ENCODE measurements at places on chromosomes 3 and 15. TPM values are rescaled to one million over a fixed set of nuclear protein-coding genes. Genes with fewer than 3 reads are reported as not detected.
A peak's percentile ranks its signal among the peaks of the same experiment; 100 is the strongest.

SI gene
- not detected for total RNA-seq

KLHL6 gene
- 3.1 TPM for total RNA-seq

DNA sequence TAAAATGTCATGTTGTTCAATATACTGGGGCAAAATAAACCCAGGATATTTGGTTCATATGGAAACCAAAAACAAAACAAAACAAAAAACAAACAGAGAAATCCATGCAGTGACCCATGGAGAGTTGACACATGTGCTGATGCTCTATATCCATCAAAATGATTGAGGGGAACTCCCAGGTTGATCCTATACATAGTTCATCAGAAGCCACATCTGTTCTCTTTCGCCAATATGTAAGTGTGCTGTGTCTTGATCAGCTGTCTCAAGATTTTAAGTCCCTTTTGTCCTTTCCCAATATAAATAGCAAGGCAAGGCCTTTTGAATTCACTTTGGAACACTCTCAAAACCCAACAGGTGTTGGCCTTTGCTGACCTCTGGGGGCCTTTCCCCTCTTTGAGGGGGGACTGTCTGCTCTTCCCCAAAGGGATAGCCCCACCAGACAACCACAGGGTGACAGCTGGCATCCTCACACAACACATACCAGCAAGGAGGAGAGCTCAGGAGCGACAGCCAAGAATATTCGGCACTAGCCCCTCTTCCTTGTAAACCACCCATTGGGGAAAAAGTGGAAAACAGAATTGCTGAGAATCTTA lies 209.4 kb upstream of the CD96 start:
- no peak overlapping the region for H3K4me3 ChIP-seq
- no peak overlapping the region for H3K27ac ChIP-seq
- no peak for DNase-seq

DNA sequence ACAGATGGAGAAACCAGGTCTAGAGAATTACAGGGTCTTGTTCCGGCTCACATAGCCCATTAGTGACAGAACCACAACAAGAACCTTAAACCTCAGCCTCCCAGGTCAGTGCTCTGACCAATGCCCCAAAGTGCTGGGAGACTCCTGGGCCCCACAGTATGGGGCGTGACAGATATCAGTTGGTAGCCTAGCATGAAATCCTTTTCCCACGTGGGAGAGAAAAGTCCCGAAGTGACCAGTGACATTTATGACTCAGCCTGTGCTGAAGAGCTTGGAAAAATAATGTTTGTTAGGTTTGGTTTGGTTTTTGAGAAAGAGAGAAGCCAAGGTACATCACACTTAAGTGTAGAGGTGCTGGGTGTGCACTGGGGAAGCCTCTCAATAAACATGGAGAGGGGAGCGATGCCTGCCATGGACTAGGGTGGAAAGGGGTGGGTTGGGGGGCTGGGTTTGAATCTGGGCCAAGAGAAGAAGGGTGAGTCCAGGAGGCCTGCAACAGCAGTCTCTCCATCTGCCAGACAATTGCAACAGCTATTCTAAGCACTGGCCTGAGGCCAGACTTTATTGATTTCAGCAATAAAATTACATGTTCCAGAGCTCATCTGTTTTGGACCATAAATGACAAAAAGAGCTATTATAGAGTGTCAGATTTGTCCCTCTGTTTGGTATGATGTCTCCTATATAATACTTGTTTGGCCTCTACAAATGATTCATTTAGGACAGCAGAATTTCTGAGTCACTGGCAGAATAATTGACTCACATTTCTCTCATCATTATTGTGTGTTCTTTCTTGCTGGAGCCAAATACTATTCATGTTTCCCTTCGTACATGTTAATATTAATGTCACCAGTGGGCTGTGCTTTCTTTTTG lies 43.4 kb downstream of the C2CD4A start:
- peaks cover 22% of the 10 kb centered on the region for H3K4me1 ChIP-seq
- no peak for DNase-seq
- H3K27ac ChIP-seq: no peak overlapping the region
- no peak overlapping the region for H3K4me3 ChIP-seq
- no peaks in the 10 kb centered on the region for H3K27me3 ChIP-seq
- no peaks in the 10 kb centered on the region for H3K36me3 ChIP-seq

- no peak overlapping the region for H3K27ac ChIP-seq
- no peaks in the 10 kb centered on the region for H3K27me3 ChIP-seq
- no peaks in the 10 kb centered on the region for H3K36me3 ChIP-seq
- DNase-seq: no peak
Measured at GRCh38 chr15:73305331-73306211, 63.2 kb downstream of the HCN4 start.

DNA sequence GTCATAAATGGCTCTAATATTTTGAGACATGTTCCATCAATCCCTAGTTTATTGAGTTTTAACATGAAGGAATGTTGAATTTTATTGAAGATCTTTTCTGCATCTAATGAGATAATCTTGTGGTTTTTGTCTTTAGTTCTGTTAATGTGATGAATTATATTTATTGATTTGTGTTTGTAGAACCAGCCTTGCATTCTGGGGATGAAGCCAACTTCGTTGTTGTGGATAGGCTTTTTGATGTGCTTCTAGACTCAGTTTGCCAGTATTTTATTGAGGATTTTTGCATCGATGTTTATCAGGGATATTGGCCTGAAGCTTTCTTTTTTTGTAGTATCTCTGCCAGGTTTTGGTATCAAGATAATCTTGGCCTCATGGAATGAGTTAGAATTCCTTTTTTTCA lies 72.0 kb upstream of the CD96 start:
- H3K36me3 ChIP-seq: no peaks in the 10 kb centered on the region
- no peaks in the 10 kb centered on the region for H3K27me3 ChIP-seq
- H3K4me1 ChIP-seq: no peaks in the 10 kb centered on the region
- H3K27ac ChIP-seq: no peak overlapping the region
- H3K4me3 ChIP-seq: no peak overlapping the region

DNA sequence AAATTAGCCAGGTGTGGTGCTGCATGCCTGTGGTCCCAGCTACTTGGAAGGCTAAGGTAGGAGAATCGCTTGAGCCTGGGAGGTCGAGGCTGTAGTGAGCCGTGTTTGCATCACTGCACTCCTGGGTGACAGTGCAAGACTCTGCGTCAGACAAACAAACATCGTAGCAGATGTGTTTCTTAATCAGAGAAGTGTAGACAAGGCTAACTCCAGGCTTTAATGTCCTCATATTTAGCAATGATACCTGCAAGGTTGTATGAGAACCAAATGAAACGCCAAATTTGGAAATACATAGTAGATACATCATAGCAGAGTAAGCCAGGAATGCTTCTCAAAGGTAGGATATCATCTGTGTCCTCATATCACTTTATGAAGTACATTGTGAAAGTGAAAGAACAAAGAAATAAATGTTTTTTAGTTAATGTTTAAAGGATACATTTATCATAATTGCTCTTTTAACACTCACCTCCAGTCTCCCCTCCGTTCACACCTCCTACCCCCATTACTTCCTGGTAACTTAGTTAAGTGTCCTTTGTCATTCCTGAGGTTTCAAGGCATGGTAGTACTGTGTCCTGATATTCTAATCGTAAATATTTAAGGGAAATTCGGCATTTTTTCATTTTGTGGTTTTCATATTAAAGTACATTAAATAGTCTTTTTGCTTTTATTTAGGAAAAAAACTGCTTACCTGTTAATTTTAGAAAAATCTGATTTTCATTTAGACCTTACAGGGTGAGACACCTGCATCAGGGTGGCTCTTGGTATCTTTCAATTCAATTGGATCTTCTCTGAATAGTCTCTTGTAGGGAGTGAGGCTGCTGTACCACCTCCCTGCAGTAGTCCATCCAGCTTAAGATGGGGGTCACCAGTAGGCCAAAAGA lies 96.1 kb downstream of the OPA1 start:
- no peaks in the 10 kb centered on the region for H3K4me1 ChIP-seq
- H3K27ac ChIP-seq: no peak overlapping the region
- peaks cover 29% of the 10 kb centered on the region for H3K36me3 ChIP-seq
- no peak overlapping the region for H3K4me3 ChIP-seq
- DNase-seq: no peak

GRCh38 chr15:93165734-93166470 lies 76.9 kb upstream of the RGMA start:
- H3K27me3 ChIP-seq: no peaks in the 10 kb centered on the region
- no peak overlapping the region for H3K27ac ChIP-seq
- H3K4me1 ChIP-seq: no peaks in the 10 kb centered on the region
- H3K4me3 ChIP-seq: no peak overlapping the region
- no peaks in the 10 kb centered on the region for H3K36me3 ChIP-seq

- peak; percentile 15 for DNase-seq
- no peak overlapping the region for H3K27ac ChIP-seq
- H3K4me1 ChIP-seq: no peaks in the 10 kb centered on the region
- no peaks in the 10 kb centered on the region for H3K27me3 ChIP-seq
- no peaks in the 10 kb centered on the region for H3K36me3 ChIP-seq
Measured at GRCh38 chr3:34212656-34213055, 414.2 kb downstream of the PDCD6IP start.

DNA sequence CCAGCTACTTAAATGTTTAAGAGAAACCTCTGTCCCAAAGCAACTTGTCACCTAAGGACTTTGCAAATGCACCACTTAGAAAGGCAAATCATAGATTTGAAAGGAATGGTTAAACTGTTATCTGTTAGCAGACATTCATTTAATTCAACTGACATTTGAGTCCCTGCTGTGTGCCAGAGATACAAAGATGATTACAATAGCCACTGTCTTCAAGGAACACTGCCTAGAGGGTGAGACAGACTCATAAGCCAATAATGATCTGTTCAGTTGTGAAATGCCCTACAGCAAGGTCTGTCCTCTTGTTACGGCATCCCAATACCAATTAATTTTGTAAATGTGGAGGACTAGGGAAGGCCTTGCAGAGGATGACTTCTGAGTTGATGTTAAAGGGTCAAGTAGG lies 113.1 kb downstream of the ATG7 start:
- DNase-seq: no peak
- H3K27me3 ChIP-seq: no peaks in the 10 kb centered on the region
- no peak overlapping the region for H3K27ac ChIP-seq
- no peaks in the 10 kb centered on the region for H3K4me1 ChIP-seq
- H3K4me3 ChIP-seq: no peak overlapping the region

DNA sequence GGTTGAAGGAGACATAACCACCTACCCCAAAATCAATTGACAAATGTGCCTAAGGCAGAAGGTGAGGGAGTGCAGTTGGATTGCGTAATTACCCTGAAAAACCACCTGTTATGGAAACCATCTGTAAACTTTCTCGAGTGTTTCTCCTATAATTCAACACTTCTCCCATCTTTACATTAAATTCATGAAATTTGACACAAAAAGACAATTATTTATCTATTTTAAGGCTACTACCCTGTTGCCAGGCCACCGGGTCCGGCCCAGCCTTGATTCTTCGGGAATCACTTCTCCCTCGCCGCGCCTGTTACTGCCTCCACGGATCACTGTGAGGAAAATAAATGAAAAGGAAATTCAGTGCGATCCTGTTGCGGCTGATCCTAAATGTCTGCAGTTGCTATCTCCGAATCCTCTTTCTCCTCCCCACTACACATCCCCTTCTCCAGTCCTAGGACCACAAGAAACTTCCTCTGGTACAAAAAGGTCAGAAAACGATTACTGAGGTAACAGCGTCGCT lies 646 bp downstream of the IQCB1 start:
- peaks cover 21% of the 10 kb centered on the region for H3K36me3 ChIP-seq
- peaks cover 17% of the 10 kb centered on the region for H3K4me1 ChIP-seq

GRCh38 chr3:100531093-100531492 lies 38.7 kb downstream of the TMEM45A start:
- peaks cover 9% of the 10 kb centered on the region for H3K4me1 ChIP-seq
- DNase-seq: no peak

DNA sequence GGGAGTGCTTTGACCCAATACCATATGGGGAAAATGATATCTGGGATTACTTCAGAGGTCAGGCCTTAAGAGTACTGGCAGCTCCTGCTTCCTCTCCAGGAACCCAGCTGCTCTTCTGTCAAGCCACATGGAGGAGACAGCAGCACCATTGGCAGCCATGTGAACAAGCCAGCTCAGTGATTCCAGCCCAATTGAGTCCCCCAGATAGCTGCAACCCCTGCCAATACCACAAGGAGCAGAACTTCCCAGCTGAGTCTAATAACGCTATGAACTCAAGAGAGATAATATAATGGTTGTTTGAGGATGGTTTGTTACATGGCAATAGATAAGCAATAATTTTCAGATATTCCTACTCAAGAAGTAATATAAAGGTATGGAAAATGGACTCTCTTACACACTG lies 126.8 kb upstream of the CPNE4 start:
- DNase-seq: no peak
- no peak overlapping the region for H3K4me3 ChIP-seq
- H3K27me3 ChIP-seq: no peaks in the 10 kb centered on the region
- H3K27ac ChIP-seq: no peak overlapping the region

DNA sequence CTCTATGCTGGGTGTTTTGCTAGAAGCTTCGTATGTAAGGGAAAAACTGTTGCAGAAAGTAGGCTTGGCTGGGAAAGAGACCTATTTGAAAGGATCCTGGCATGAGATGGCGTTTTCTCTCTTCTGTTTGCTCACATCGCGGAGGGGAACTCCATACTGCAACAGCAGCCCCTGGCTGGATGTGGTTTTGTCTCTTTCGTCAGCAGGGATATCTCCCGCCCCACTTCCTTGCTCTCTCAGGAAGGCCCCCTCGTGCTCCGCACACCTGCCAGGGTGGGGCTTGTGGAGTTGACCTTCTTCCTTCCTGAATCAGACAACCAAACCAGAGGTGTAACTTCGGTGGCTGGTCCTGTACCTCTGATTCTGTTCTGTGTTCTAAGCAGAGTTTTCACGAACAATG lies 26.4 kb upstream of the MYZAP start:
- no peak overlapping the region for H3K27ac ChIP-seq

DNA sequence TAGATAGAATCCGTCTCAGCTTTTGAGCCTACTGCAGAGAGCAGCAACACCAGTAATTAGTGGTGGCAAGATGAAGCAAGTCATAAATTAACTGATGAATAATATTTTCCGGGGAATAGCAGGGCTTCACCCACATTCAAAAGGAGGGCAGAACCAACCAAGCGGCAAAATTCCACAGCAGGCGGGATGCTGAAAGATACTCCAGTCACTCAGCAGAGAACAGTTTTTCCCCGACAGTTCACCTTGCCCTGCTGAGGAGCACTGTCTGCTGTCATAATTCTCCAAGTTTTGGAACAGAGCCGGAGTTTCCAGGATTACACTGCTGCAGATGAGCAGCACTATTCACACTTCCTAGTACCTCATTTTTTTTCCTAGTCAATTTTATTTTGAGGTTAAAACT lies 274.7 kb downstream of the CD47 start:
- H3K27me3 ChIP-seq: peaks cover 3% of the 10 kb centered on the region
- H3K4me3 ChIP-seq: no peak overlapping the region
- no peak for DNase-seq
- no peak overlapping the region for H3K27ac ChIP-seq
- H3K4me1 ChIP-seq: no peaks in the 10 kb centered on the region

- no peak for DNase-seq
- H3K36me3 ChIP-seq: no peaks in the 10 kb centered on the region
- H3K27me3 ChIP-seq: no peaks in the 10 kb centered on the region
Measured at GRCh38 chr15:63296195-63296594, 18.8 kb downstream of the APH1B start.

DNA sequence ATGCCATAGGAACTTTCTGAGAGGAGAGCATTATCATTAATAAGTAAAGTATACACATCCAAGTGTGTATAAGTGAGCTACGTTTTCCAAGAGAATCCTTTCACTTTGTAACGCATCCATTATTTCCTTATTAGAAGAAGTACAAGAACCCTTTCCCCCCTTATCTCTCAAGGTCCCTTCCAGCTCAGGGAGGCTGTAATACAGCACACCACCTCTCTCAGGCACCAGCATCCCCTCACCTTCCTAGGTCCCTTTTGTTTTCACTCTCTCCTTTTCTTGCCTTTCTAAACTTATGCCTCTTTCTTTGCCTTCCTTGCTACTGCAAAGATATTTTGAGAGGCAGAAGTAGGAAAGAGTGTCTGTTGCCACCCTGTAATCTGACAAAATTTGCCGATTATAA lies 446.0 kb downstream of the GRM7 start:
- no peak overlapping the region for H3K27ac ChIP-seq
- no peak overlapping the region for H3K4me3 ChIP-seq
- H3K27me3 ChIP-seq: no peaks in the 10 kb centered on the region
- DNase-seq: no peak
- no peaks in the 10 kb centered on the region for H3K4me1 ChIP-seq
- H3K36me3 ChIP-seq: no peaks in the 10 kb centered on the region
